ENCODE measurements at places on chromosomes 2 and 18. TPM values are rescaled to one million over a fixed set of nuclear protein-coding genes. Genes with fewer than 3 reads are reported as not detected.

The KIF3C gene
- 1.7 TPM for total RNA-seq

The TOGARAM2 gene
- total RNA-seq: 0.73 TPM

The EFHD1 gene
- total RNA-seq: 0.42 TPM

The AFG3L2 gene
- 52.1 TPM for total RNA-seq

The APOB gene
- total RNA-seq: not detected

The LRATD1 gene
- total RNA-seq: under 0.01 TPM

The ACTR2 gene
- 86.1 TPM for total RNA-seq

The PMAIP1 gene
- total RNA-seq: 95.0 TPM

The MEP1B gene
- not detected for total RNA-seq

The EGR4 gene
- 0.52 TPM for total RNA-seq

The SCN3A gene
- total RNA-seq: 3.3 TPM

The XPO1 gene
- 111 TPM for total RNA-seq

The RPIA gene
- total RNA-seq: 18.9 TPM

The RTKN gene
- 0.31 TPM for total RNA-seq

The PROC gene
- total RNA-seq: 0.84 TPM

The ACKR3 gene
- 2.7 TPM for total RNA-seq

The DNAJC5G gene
- not detected for total RNA-seq

The HSPE1 gene
- 35.7 TPM for total RNA-seq

The PROKR1 gene
- under 0.01 TPM for total RNA-seq

The ABCB11 gene
- 0.42 TPM for total RNA-seq

Data from mononuclear cell (primary cell).